ENCODE measurements at places on chromosomes 11 and 22.
A peak's percentile ranks its signal among the peaks of the same experiment; 100 is the strongest.

- peak; percentile 35 for DNase-seq
These were observed 1.5 kb downstream of the MIAT start for GRCh38 chr22:26658671-26659478.

DNA sequence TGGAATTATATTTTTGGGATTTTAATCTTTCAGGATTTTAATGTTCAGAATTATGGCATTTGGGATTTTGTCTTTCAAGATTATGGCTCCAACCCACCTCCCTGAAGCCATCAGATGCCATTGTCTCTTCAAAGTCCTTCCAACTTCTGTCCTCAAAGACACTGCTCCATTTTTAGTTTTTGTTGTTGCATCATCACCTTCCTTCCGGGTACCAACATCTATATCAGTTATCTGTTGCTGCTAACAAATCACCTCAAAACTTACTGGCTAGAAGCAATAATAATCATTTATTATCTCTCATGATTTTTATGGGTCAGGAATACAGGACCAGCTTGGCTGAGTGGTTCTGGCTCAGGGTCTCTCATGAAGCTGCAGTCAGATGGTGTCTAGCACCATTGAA, 138.8 kb upstream of the ZBED5 start:
- no peak for DNase-seq

DNA sequence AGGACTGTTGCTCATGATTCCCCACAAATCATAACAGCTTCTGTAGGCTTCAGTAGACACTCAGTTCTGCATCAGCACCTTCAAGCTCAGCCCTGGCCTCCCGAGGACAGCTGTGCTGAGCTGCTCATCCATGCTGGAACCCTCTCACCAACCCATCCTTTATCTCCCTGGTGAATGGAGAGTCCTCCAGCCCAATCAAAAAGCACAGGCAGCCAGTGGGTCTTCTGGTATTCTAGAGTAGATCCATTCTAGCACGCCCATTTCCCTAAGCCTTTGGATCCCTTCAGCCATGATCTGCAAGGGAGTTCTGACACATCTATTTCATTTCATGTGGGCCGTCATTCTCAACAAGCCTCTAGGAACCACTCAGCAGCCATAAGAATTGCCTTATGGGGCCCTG, 44.6 kb upstream of the SPATA19 start:
- DNase-seq, result no peak

- DNase-seq, result no peak
These were observed 8.7 kb upstream of the ABTB2 start for GRCh38 chr11:34366522-34366921.

- DNase-seq, result no peak
These were observed at the start of gene ACTN3 for GRCh38 chr11:66546368-66546965. Gene ACTN3 (plus strand): TSS chr11:66546903. CDS start chr11:66546938, 35 bp downstream.

- DNase-seq, result no peak
These were observed 24.6 kb downstream of the RPL3 start for GRCh38 chr22:39294571-39295468.

DNA sequence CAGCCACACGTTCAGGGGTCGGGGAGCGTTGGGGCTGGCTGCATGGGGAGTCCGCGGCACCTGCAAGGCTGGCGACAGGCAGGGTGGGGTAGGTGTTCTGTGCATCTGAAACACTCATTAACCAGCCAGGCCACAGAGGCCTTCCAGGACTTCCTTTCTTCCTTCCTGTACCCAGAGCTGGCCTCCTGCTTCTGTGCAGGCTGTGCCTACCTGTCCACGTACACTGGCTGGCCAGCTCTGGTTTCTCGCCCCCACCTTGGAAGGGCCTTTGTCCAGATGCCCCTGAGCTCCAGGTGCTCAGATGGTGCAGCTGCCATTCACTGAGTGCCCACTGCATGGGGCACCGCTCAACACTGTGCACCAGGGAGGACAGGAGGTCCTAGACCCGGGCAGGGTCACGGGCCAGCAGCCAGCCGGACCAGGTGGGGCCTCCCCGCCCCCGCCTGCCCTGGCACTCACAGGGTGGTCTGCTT, 15.9 kb downstream of the TTLL12 start:
- DNase-seq, result no peak

- no peak for DNase-seq
These were observed 53.9 kb upstream of the TBCEL start for GRCh38 chr11:120969993-120970392.

- no peak for DNase-seq
These were observed 59.2 kb downstream of the DDIAS start for GRCh38 chr11:82960779-82961143.

- DNase-seq, result no peak
These were observed 533.1 kb upstream of the TENM4 start for GRCh38 chr11:79973721-79974617.

DNA sequence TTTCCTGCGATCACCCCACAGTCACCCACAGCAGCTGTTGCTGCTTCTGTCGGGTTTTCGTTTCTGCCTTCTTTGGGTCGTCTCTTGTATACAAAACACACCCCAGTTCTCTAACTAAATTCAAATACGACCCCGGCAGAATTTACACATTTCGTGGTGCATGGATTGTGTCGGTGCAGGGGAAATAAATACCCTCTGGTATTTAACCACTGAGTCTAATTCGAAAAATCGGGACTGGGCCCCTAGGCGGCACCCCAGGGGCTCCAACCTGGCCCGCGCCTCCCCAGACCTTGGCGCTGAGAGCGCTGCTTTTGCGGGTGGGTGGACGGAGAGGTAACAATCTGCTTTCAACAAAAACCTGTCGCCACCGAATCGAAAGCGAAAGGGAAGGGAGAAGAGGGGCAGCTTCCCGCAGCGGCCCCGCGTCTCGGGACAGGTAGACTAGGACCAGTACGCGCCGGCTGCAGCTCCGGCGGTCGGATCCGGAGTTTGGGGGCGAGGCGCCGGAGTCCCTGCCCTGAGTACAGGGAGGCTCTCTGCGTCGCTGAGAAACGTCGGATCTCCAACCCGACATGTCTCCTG, 4.4 kb downstream of the ALX4 start:
- DNase-seq, result no peak

GRCh38 chr11:45674481-45675190, 9.2 kb upstream of the CHST1 start:
- DNase-seq, result no peak

GRCh38 chr11:69699213-69699612, 4.6 kb downstream of the FGF19 start:
- no peak for DNase-seq

GRCh38 chr22:37505565-37505964, 13.7 kb downstream of the CARD10 start:
- DNase-seq, result no peak

DNA sequence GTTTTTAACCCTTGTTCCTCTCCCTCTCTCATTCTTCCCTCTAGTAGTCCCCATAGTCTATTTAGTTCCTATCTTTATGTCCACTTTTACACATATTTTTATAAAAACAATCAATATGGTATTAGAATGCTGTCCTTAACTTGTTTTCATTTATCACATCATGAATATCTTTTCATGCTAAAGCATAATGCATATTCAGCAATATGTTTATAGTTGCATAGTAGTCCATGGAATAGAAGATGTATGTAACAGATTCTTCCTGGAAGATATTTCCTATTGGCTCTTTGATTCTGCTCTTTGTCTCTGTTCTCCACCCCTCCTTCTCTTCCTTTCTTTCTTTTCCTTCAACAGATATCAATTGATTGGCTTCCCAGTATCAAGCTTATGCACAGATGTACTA, 1047.1 kb upstream of the TENM4 start:
- DNase-seq, result no peak

GRCh38 chr22:46933040-46933930, 170.8 kb downstream of the TBC1D22A start:
- DNase-seq, result no peak

Measured in SW 1271 (cell line).